ENCODE measurements at places on chromosomes 7 and 10. TPM values are rescaled to one million over a fixed set of nuclear protein-coding genes. Genes with fewer than 3 reads are reported as not detected.

Gene SLC16A12
- 1.2 TPM for polyA plus RNA-seq

Gene TMEM273
- polyA plus RNA-seq, result 25.2 TPM

Gene NPC1L1
- 0.18 TPM for polyA plus RNA-seq

Gene ZNF789
- 15.8 TPM for polyA plus RNA-seq

Gene UCMA
- polyA plus RNA-seq, result 0.11 TPM

Gene AGAP9
- 5.0 TPM for polyA plus RNA-seq

Gene SPDYE2B
- polyA plus RNA-seq, result not detected

Gene ZNF488
- 0.34 TPM for polyA plus RNA-seq

Gene CEP41
- 15.3 TPM for polyA plus RNA-seq

Gene CBX3
- polyA plus RNA-seq, result 90.3 TPM
